B cell (primary cell): ENCODE measurements at places on chromosomes 6 and 20. TPM values are rescaled to one million over a fixed set of nuclear protein-coding genes. Genes with fewer than 3 reads are reported as not detected.

DNA sequence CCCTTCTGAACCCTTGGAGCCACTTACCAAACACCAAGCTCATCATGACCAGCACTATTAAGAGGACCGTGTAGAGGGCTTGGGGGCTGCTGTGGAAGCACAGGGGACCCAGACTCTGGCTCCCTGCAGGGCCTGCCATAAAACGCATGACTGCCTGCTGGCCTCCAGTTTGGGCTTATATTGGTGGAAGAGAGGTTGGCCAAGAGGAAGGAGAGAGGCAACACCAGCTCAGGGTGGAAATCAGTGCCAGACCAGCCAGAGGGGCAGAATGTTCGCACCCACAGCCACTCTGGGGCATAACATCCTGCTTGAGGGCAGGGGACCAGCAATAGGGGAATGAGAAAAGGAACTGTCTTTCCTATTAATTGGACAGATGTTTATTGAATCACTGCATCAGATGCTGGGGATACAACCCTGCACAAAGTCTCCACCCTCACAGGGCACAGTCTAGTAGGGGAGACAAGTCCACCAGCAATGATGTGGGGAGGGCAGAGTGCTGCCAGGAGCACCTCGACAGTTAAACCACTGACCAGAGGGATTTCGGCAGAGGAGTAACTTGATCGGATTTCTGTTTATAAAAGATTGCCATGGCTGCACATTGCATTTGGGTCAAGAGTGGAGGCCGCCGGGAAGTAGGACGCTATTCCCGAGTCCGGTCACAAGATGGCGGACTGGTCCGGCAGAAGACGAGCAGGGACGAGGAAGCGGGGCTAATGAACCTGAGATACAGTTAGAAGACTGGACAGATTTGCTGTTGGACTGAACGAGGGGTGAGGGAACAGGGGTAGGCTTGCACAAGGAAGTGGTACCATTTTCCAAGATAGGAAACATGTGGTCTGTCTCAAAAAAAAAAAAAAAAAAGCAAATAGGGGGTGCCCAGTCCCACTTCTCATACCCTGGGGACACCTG lies at the start of gene LY6G5C:
LY6G5C (minus strand) TSS at position 842 of the 909 bp plus-strand sequence; CDS start at position 148, 694 bp downstream.
- H3K36me3 ChIP-seq = peaks cover 3% of the 10 kb centered on the region
- no peak within 1 kb of the TSS for H3K27ac ChIP-seq
- H3K4me1 ChIP-seq = peaks cover 19% of the 10 kb centered on the region
- no peaks in the 10 kb centered on the region for H3K27me3 ChIP-seq
- DNase-seq = peak; percentile 79
- peak within 1 kb of the TSS; percentile 69 for H3K4me3 ChIP-seq

GRCh38 chr6:70380252-70380651 lies 33.1 kb upstream of the FAM135A start:
- no peak for DNase-seq
- H3K4me1 ChIP-seq = no peaks in the 10 kb centered on the region
- no peaks in the 10 kb centered on the region for H3K27me3 ChIP-seq
- H3K36me3 ChIP-seq = no peaks in the 10 kb centered on the region

- H3K4me1 ChIP-seq = peaks cover 60% of the 10 kb centered on the region
- H3K27ac ChIP-seq = no peak overlapping the region
- H3K36me3 ChIP-seq = no peaks in the 10 kb centered on the region
- no peaks in the 10 kb centered on the region for H3K27me3 ChIP-seq
- no peak overlapping the region for H3K4me3 ChIP-seq
These were observed 2.1 kb downstream of the COL12A1 start for GRCh38 chr6:75203721-75204120.

DNA sequence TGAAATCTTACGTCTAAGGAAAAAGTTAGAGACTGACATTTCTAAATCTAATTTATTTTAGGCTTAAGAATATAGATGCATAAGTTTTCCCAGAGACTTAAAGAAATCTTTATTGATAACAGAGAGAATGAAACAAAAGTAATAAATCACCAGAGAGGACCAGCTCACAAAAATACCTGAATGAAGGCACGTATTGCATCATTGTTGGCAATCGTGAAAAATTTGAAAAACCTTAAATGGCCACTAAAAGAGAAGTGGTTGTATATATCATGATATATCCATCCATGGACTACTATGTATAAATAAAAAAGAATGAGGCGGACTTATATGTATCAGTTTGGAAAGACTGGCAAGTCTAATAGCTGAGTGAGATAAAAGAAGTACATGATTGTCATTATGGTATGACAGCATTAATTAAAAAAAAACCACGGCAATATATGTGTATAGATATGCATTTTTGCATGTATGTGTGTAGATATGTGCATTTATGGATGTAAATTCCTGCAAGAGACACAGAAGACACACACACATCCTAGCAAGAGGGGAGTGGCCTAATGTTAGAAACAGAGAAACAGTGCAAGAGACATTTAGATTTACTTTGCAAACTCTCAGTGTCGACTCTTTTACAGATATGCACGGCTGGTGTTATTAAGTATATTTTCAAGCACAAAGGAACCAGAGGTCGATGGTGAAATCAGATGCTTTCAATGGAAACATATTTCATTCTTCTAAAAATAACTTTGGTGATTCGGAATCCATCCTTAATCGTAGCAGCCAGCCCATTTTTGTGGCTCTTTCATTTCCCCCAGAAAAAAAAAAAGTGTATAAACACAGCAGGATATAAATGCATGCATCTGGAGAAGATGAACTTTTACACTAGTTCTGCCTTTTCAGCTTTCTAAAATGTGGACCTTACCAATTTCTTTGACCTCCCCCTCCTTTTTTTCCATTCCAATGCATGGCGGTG lies 156.1 kb upstream of the SALL4 start:
- H3K27me3 ChIP-seq = no peaks in the 10 kb centered on the region
- H3K4me3 ChIP-seq = no peak overlapping the region
- H3K27ac ChIP-seq = no peak overlapping the region
- H3K36me3 ChIP-seq = no peaks in the 10 kb centered on the region
- DNase-seq = no peak

GRCh38 chr6:411402-412145 lies 20.0 kb downstream of the IRF4 start:
- DNase-seq = no peak
- H3K4me1 ChIP-seq = no peaks in the 10 kb centered on the region
- peaks cover 17% of the 10 kb centered on the region for H3K36me3 ChIP-seq
- no peak overlapping the region for H3K27ac ChIP-seq

- H3K4me1 ChIP-seq = peaks cover 8% of the 10 kb centered on the region
- no peaks in the 10 kb centered on the region for H3K27me3 ChIP-seq
- H3K36me3 ChIP-seq = no peaks in the 10 kb centered on the region
- no peak for DNase-seq
- H3K4me3 ChIP-seq = no peak overlapping the region
These were observed 29.6 kb upstream of the MPC1 start for GRCh38 chr6:166412156-166412910.

The CAGE1 gene
- polyA plus RNA-seq = 0.13 and 0.25 TPM in 2 replicates

DNA sequence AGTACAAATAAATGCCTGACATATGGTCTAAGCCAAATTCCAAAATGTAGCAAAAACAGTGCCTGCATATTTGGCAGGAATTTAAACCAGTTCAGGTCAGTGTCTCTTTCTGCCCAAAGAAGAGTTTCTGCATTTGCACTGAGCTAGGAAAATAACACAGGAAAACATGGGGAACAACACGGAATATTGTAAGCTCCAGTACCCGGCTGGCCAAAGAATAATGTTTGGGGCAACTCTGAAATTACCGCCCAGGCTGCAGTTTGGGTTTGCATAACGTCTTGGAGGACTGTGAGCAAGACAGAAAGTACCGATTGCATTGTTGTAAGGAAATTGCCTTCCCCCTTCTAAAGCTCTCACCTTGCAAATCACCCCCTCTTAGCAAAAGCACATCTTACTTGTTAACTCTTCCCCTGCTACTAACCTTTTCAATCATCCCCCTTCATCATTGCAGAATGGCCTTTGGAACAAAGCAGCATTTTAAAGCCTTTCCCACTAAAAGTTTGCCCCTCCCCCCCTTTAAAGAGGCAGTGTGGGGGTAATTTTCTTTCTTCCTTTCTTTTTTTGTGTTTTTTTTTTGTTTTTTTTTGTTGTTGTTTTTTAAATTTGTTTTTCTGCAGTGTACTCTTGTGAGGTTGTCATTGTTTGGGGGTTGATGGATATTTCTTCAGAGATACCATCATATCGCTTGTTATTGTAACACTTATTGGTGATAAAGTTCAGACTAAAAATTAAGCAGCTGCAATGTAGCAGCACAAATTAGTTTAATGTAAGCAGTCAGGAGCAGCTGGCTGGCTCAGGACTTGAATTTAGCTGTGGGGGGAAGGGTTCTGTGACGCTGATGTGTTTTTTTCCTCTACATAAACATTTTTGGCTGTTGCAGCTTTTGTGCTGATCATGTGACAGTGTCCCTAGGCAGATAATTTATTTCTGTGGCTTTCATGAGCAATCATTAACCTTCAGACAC lies 100.0 kb upstream of the CITED2 start:
- H3K36me3 ChIP-seq = no peaks in the 10 kb centered on the region
- no peaks in the 10 kb centered on the region for H3K4me1 ChIP-seq
- no peaks in the 10 kb centered on the region for H3K27me3 ChIP-seq
- no peak for DNase-seq

- no peak for DNase-seq
- no peaks in the 10 kb centered on the region for H3K36me3 ChIP-seq
- no peaks in the 10 kb centered on the region for H3K4me1 ChIP-seq
- no peaks in the 10 kb centered on the region for H3K27me3 ChIP-seq
These were observed 276.6 kb upstream of the BMP2 start for GRCh38 chr20:6490849-6491248.
